ENCODE measurements at places on chromosomes 12 and 14.
A peak's percentile ranks its signal among the peaks of the same experiment; 100 is the strongest.

DNA sequence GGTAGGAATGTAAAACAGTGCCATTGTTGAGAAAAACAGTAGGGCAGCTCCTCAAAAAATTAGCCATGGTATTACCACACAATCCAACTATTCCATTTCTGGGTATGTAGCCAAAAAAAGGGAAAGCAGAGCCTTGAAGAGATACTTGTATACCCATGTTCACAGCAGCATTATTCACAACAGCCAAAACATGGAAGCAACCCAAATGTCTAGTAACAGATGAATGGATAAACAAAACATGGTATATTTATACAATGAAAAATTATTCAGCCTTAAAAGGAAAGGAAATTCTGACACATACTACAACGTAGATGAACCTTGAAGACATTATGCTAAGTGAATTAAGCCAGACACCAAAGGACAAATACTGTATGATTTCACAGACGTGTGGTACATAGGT is 67.6 kb upstream of the GNG2 start:
- no peak for DNase-seq

- DNase-seq = no peak
Observed at GRCh38 chr12:71790331-71790730, 35.7 kb downstream of the RAB21 start.

DNA sequence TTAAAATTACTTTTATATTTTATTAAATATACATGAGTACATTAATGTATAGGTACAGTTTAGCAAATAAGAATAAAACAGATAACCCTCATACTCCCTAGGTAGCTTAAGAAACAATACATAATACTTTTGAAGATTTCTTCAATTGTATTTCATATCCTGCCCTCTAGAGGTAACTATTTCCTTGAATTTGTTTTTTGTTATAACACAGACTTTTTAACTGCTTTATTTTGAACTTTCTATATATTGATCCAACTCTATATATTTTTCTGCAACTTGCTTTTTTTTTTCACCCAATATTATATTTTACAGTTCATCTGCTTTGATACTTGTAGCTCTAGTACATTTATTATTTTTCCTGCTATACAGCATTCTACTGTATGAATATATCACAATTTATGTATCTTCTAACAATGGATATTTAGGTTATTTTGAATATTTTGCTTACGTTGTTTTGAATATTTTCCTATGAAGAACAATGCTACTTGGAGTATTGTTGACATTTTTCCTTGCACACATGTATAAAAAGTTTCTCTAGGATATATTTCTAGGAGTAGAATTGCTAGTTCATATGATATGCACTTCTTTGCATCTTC is 72.8 kb upstream of the ABCD2 start:
- no peak for DNase-seq

- DNase-seq = no peak
Observed at GRCh38 chr12:124422570-124423523, 128.0 kb downstream of the RFLNA start.

DNA sequence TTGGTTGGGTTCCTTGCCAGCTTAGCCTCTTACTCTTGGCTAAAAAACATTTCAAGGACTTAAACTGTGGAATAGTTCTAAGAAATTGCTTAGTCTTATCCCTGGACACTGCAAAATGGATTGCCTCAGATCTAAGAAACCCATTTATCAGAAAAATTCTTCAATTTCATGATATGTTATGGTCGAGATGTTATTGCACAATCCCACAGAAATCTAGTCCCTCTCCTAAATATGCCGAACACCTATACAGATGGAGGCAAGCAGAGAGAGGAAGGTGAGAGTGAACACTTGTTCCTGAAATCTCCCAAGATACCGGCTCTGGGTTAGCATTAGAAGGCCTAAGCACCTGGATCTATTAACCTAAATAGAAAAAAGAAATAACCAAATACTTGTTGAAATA is 267.2 kb downstream of the PAWR start:
- no peak for DNase-seq

- DNase-seq = peak; percentile 18
Observed at GRCh38 chr12:50166799-50167048, 445 bp downstream of the CERS5 start.

GRCh38 chr14:56150645-56151345 is 32.6 kb downstream of the PELI2 start:
- peak; percentile 19 for DNase-seq

- DNase-seq = no peak
Observed at GRCh38 chr14:95536036-95536593, 1.3 kb downstream of the GLRX5 start.

DNA sequence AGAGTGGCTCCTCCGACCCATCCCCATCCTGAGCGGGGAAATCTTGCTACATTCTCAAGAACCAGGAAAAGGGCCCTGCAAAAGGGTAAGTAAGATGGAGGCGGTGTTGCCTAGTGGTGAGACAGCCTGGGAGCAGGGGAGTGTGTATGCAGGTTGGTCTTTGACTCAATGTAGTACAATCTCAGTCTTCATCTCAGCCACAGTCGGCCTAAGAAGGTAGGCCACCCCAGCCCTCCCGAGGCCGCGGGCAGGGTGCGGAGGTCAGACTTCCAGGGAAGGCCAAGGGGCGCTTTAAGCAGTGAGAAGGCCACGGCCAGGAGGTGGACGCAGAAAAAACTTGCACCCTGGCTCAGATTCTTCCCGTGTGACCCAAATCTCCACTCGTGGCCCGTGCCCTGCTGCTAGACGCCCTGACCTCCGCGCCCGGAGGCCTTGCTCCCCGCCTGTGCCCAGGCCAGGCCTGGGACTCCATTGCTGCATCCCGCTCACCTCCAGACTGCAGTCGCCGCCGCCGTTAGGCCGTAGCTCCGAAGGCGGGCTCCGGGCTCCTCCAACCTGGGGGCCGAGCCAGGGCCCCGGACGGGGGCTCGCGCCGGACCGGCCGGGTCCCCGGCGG is 435 bp downstream of the FOXM1 start:
- DNase-seq = no peak

DNA sequence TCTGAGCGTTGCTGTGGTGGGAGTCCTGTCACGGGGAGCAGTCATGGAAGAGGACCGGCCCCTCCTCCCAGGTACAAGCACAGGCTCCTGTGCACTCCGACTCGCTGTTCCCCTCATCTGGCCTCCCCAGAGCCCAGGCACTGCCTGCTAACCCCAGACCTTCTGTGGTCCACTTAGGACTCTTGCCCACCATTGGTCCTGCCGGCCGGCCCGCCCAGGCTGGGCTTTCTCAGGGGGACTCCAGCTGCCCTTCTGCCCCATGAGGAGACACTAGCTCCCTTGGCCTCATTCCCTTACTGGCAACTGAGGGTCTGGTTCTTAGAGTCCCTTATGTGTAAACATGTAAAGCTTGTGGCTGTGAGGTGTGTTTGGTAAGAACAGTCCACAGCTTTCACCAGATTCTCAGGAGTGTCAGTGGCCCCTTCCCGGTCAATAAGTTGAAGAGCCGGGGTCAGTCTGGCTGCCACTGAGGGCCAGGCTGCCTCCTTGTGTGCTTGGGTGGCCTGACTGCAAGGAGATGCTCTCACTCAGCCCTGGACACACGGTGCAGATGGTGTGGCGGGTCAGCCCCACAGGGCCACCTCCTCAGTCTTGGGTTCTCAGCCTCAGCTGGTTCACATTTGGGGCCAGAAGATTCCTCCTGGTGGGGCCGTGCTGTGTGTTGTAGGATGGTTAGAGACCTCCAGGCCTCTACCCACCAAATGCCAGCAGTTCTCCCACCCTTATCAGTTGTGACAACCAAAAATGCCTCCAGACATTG is 43.6 kb downstream of the DDX51 start:
- DNase-seq = no peak

GRCh38 chr12:43337571-43338444 is 214.2 kb downstream of the ADAMTS20 start:
- DNase-seq = no peak

- DNase-seq = no peak
Observed at GRCh38 chr14:61399365-61399764, 78.0 kb downstream of the PRKCH start.

GRCh38 chr12:118925407-118925806 is 55.9 kb upstream of the SRRM4 start:
- DNase-seq = no peak

- peak; percentile 28 for DNase-seq
Observed at GRCh38 chr12:69161829-69162228, 77.5 kb upstream of the CPSF6 start.

GRCh38 chr14:91416744-91417119 is 888 bp downstream of the CCDC88C start:
- no peak for DNase-seq

DNA sequence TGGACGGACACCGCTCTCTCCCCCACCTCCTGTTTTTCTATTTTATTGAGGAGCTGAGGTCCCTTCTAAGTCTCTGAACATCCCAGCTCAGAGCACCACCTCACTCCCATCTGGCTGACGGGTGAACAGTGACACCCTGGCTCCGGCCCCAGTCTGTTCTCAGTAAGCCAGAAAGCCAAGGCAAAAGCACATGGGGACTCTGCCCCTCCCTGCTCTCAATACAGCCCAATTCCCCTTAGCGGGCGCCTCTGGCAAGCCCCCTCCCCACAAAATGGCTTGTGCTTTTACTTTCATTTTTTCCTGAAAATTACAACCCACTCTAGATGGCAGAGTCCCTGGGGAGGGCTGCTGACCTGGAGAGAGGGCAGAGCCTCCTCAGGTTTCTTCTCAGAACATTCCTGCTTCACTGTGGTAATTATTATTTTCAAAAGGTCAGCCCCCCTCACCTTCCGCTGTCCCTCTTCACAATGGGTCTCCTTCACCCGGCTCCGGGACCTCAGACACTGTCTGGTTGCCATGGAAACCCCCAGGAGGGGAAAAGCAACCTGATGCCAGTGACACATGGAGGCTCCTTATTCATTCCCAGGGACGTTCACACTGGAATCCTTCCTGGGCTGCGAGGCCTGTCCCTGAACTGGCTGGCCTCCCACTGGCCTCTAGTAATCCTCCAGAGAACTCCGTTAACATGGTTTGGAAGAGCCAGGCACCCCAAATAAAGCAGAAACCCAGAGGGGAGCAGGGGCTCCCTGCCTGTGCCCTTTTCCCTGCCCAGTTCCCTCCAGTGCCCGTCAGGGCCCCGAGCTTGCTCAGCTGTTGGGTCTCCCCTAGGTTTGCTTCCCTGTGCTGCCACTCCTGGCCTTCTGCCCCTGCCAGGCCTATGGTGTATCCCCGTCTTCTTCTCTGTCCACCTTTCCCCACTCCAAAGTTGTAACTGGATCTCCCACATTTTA is 15.9 kb downstream of the COL2A1 start:
- DNase-seq = no peak

- no peak for DNase-seq
Observed at GRCh38 chr12:45186762-45187161, 29.1 kb upstream of the ANO6 start.

All from T-helper 2 cell (primary cell).